ENCODE measurements at places on chromosomes 6 and 20.

DNA sequence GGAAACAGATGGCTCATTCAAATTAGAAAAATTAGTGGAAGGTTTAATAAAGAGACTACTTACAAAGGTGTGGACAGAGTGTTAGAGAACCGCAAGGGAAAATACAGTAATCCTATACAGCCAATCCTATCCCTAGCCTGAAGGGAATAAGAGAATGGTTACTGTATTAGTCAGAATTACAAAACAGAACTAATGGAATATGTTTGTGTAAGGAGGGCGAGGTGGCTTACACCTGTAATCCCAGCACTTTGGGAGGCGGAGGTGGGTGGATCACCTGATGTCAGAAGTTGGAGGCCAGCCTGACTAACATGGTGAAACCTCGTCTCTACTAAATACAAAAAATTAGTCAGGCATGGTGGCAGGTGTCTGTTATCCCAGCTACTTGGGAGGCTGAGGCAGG is 16.3 kb upstream of the TRPC4AP start:
- no peak for DNase-seq

GRCh38 chr6:108612852-108613251 is 52.1 kb downstream of the FOXO3 start:
- DNase-seq: no peak

- no peak for DNase-seq
These were observed 66.7 kb upstream of the BMP2 start for GRCh38 chr20:6700563-6701329.

- DNase-seq: no peak
These were observed 257.8 kb downstream of the CDC5L start for GRCh38 chr6:44645276-44645675.

- no peak for DNase-seq
These were observed 16.6 kb upstream of the CEP85L start for GRCh38 chr6:118667988-118668387.

GRCh38 chr20:44990425-44990824 is 24.1 kb downstream of the STK4 start:
- no peak for DNase-seq

DNA sequence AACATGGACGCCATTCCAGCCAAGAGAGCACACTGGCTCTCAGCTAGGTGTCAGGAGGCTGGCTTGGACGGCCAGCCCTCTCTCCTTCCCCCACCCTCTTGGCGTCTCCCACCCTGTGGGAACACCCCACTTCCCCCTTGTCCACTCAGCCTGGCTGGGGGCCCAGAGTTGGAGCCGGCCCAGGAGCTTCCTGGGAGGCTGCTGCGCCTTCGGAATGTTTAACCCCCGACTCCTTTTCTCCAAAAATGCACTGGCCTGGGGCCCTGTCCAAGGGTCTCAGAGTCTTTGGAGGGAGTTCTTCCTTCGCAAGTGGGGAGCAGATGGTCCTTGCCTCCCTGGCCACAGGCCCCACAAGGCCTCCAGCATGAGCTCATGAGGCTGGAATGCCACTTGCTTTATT is 4.1 kb downstream of the ADAM33 start:
- no peak for DNase-seq

GRCh38 chr6:111205502-111205901 is 118.2 kb downstream of the SLC16A10 start:
- DNase-seq: no peak

- DNase-seq: no peak
These were observed 16.9 kb downstream of the CDH22 start for GRCh38 chr20:46291401-46291800.

DNA sequence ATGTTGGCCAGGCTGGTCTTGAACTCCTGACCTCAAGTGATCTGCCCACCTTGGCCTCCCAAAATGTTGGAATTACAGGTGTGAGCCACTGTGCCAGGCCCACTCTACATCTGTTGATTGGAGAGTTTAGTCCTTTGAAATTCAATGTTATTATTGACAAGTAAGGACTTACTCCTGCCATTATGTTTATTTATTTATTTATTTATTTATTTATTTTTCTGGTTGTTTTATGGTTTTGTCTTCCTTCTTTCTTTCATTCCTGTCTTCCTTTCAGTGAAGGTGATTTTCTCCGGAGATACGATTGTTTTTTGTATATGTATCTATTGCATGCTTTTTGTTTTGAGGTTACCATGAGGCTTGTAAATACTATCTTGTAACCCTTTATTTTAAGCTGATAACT is 602.6 kb downstream of the EPM2A start:
- no peak for DNase-seq

DNA sequence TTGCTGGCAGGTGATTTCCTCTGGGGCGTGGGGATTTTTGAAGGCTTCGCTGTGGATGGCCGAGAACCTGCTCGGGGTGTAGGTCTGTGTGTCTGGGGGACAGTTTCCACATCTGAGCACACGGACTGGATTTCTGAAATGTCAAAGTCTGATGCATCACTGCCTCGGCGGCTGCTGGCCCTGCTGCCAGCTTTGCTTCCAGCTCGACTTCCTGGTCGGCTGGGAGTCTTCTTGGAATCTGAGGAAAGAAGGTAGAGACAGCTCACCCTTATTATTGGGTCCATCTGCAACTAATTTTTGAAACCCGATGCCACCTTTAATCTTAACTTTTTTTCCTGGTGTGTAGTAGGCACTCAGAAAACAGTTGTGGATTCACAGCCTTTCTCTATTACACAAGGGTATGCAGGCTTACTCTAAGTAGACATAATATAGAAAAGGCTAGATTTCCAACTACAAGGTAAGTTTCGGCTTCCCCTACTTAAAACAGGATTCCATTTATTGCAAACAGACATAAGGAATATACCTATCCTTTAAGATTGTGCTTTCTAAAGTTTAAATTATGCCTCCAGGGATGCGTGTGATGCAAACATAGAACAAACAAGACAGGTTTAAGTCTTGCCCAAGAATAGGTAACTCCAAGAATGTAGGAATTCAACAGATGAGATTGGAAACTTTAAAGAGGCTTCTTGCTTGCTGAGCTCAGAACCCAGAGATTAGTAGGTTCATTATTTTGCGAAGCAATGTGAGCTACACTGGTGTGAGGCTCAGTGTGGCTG is 183.5 kb downstream of the DST start:
- DNase-seq: no peak

DNA sequence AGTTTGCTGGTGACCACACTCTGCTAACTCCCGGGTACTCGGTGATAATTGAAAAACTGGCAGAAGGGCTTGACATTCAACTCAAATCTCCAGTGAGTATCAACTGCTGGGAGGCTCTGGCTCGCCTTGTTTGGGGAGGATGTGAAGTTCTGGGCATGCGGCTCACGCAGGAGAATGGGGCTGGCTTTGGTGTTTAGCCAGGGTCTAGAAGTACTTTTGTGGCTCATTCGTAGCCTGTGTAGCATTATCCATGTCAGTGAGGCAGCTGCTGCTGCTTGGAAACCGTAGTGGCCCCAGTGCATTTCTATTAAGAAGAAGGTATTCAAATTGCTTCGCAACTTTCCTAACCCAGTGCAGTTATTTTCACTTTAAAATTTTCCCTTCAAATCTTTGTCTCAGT is 52.2 kb downstream of the KDM1B start:
- no peak for DNase-seq

- DNase-seq: no peak
These were observed 30.0 kb upstream of the RALY start for GRCh38 chr20:33963751-33964150.

- no peak for DNase-seq
These were observed 514.1 kb upstream of the NRSN1 start for GRCh38 chr6:23611776-23612381.
